ENCODE measurements at places on chromosomes 4 and X.

DNA sequence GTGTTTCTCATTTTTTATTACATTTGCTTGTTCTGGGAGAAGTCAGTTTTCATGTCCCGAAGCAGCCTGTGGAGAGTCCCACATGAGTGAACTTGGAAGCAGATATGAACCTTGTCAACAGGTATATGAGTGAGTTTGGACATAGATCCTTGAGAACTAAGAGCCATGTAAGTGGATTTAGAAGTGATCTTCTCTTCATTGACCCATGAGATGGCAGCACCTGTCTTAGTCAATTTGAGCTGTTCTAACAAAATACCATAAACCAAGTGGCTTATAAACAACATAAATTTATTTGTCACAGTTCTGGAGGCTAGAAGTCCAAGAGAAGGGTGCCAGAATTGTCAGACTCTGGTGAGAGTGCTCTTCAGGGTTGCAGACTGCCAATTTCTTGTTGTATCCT, 1043.8 kb downstream of the ADGRL3 start:
- H3K4me3 ChIP-seq = no peak overlapping the region
- H3K4me1 ChIP-seq = no peaks in the 10 kb centered on the region
- H3K27ac ChIP-seq = no peak overlapping the region
- DNase-seq = no peak
- no peaks in the 10 kb centered on the region for H3K27me3 ChIP-seq
- H3K36me3 ChIP-seq = no peaks in the 10 kb centered on the region

DNA sequence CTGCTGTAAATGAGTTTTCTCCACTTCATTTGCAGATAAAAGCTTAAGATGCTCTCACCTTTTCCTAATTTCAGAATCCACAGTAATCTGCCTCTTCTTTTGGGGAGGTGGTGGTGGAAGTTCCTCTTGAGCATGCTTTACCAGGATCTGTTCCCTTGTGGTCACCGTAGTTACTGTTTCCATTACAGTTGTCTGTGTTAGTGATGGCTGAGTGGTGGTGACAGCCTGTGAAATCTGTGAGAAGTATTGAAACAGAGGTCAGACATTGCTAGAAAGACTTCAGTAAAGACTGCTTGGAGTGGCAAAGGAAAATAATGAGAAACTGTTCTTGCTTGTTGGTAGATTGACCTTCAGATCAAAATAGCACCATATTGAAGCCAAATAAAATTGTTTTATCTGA, 666.2 kb downstream of the DMD start:
- H3K36me3 ChIP-seq = no peaks in the 10 kb centered on the region
- no peaks in the 10 kb centered on the region for H3K4me1 ChIP-seq
- no peak overlapping the region for H3K4me3 ChIP-seq
- no peak overlapping the region for H3K27ac ChIP-seq

GRCh38 chrX:110171442-110171841, 146.4 kb downstream of the AMMECR1 start:
- peaks cover 6% of the 10 kb centered on the region for H3K36me3 ChIP-seq
- no peak overlapping the region for H3K4me3 ChIP-seq
- H3K4me1 ChIP-seq = peaks cover 2% of the 10 kb centered on the region
- H3K27me3 ChIP-seq = no peaks in the 10 kb centered on the region
- no peak for DNase-seq
- H3K27ac ChIP-seq = no peak overlapping the region

DNA sequence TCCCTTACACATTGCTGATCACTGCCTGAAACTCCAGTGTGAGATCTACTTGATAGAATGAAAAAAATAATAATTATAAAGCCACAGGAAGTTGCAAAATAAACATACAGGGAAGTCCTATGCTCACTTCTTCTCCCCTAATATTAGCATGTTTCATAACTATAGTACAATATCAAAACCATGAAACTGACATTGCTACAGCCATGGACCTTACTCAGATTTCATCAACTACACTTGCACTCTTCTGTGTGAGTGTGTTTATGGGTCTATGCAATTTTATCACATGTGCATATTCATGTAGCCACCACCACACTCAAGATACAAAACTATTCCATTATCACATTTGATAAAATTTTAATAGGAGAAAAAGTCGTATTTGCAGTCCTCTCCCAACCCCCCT, 57.3 kb downstream of the SPINK2 start:
- H3K4me3 ChIP-seq = no peak overlapping the region
- H3K4me1 ChIP-seq = peaks cover 1% of the 10 kb centered on the region
- no peaks in the 10 kb centered on the region for H3K27me3 ChIP-seq
- H3K36me3 ChIP-seq = no peaks in the 10 kb centered on the region
- no peak for DNase-seq
- no peak overlapping the region for H3K27ac ChIP-seq

DNA sequence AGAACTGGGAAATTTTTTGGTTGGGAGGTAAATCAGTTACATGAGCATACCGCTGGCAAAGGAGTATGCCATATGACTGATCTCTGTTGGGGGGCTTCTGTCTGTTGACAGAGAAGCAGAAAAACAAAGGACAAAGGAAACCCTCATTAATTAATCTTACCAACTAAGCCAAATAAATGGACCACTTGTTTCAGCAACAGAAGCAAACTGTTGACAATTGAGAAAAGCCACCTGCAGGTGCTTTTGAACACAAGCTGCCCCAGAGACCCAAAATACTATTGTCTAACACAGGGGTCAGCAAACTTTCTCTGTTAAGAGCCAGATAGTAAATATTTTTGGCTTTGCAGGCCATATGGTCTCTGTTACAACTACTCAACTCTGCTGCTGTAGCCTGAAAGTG, 7.0 kb upstream of the FRYL start:
- H3K4me3 ChIP-seq = no peak overlapping the region
- H3K4me1 ChIP-seq = peaks cover 2% of the 10 kb centered on the region
- H3K27me3 ChIP-seq = no peaks in the 10 kb centered on the region
- no peak overlapping the region for H3K27ac ChIP-seq
- no peaks in the 10 kb centered on the region for H3K36me3 ChIP-seq

DNA sequence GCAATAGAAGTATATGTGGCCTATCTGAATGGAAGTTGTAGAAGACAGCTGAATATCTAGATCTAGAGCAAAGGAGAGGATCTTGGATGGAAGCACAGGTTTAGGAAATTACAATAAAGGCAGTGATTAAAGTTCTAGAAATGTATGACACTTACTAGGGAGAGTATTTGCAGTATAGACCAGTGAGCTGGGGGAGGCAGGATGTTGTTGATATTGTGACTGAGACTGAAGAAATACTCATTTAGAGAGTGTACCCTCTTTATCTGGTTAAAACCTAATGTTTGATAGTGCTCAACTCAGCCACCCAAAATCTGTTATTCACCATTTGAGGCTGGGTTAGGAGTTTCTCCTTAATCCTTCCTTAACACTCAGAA, 439.5 kb downstream of the GRXCR1 start:
- no peaks in the 10 kb centered on the region for H3K4me1 ChIP-seq
- no peak overlapping the region for H3K27ac ChIP-seq
- no peaks in the 10 kb centered on the region for H3K36me3 ChIP-seq
- H3K4me3 ChIP-seq = no peak overlapping the region
- no peak for DNase-seq

GRCh38 chr4:120263618-120264017, 197.0 kb upstream of the MAD2L1 start:
- H3K4me3 ChIP-seq = no peak overlapping the region
- no peak overlapping the region for H3K27ac ChIP-seq
- H3K36me3 ChIP-seq = no peaks in the 10 kb centered on the region
- H3K4me1 ChIP-seq = no peaks in the 10 kb centered on the region
- peaks cover 7% of the 10 kb centered on the region for H3K27me3 ChIP-seq
- DNase-seq = no peak

- no peak overlapping the region for H3K27ac ChIP-seq
- H3K36me3 ChIP-seq = no peaks in the 10 kb centered on the region
- H3K4me3 ChIP-seq = no peak overlapping the region
- peaks cover 2% of the 10 kb centered on the region for H3K27me3 ChIP-seq
- DNase-seq = no peak
- H3K4me1 ChIP-seq = no peaks in the 10 kb centered on the region
Observed at GRCh38 chrX:11499076-11500044, 166.4 kb downstream of the ARHGAP6 start.

GRCh38 chr4:6728320-6729029, 12.5 kb downstream of the BLOC1S4 start:
- no peak overlapping the region for H3K4me3 ChIP-seq
- no peak for DNase-seq
- H3K27me3 ChIP-seq = no peaks in the 10 kb centered on the region
- H3K36me3 ChIP-seq = no peaks in the 10 kb centered on the region
- peaks cover 9% of the 10 kb centered on the region for H3K4me1 ChIP-seq
- no peak overlapping the region for H3K27ac ChIP-seq

DNA sequence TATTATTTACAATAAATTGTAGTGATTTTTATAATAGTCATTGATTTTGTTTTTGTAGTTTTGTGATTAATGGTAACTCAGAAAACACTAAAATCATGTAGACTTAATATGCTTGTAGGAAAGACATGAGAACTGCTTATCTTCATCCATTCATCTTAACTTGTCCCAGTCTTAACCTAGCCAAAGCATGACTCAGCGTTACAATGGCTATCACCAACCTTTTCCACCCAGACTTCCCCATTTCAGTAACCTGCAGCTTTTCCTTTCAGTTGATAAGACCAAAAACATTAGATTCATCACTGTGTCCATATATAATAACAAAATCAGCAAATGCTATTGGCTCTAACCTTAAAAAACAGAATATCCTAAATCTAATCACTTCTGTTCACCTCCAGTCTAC, 106.2 kb upstream of the KLF8 start:
- H3K4me1 ChIP-seq = no peaks in the 10 kb centered on the region
- no peaks in the 10 kb centered on the region for H3K27me3 ChIP-seq
- peaks cover 3% of the 10 kb centered on the region for H3K36me3 ChIP-seq
- DNase-seq = no peak

- H3K27me3 ChIP-seq = no peaks in the 10 kb centered on the region
- H3K27ac ChIP-seq = no peak overlapping the region
- no peak overlapping the region for H3K4me3 ChIP-seq
- DNase-seq = no peak
Observed at GRCh38 chrX:31227250-31227649, 155.4 kb upstream of the FTHL17 start.

GRCh38 chr4:6150046-6150735, 50.2 kb downstream of the JAKMIP1 start:
- no peaks in the 10 kb centered on the region for H3K4me1 ChIP-seq
- no peak for DNase-seq
- H3K36me3 ChIP-seq = no peaks in the 10 kb centered on the region
- peaks cover 9% of the 10 kb centered on the region for H3K27me3 ChIP-seq
- H3K4me3 ChIP-seq = no peak overlapping the region
- no peak overlapping the region for H3K27ac ChIP-seq

DNA sequence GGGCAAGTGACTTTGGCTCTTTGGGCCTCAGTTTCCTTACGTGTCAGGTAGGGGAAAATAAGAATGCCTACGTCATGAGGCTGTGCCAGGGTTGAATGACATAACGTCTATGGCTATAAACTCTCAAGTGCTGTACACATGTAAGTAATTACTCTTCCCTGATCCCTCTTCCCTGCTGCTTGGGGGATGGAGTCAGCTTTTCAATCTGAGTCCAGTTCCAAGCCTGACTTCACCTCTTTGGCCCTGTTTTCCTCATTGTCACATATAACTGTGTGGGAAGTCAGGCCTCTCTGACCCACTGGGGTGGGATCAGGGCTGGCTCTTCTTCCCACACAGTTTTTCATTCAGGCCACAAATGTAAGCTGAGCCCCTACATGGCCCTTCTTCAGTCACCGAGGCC, 11.4 kb upstream of the CITED1 start:
- H3K36me3 ChIP-seq = no peaks in the 10 kb centered on the region
- H3K4me3 ChIP-seq = no peak overlapping the region

GRCh38 chrX:3540105-3540504, 173.3 kb downstream of the PRKX start:
- no peaks in the 10 kb centered on the region for H3K36me3 ChIP-seq
- H3K4me1 ChIP-seq = no peaks in the 10 kb centered on the region
- no peak overlapping the region for H3K27ac ChIP-seq
- H3K4me3 ChIP-seq = no peak overlapping the region

DNA sequence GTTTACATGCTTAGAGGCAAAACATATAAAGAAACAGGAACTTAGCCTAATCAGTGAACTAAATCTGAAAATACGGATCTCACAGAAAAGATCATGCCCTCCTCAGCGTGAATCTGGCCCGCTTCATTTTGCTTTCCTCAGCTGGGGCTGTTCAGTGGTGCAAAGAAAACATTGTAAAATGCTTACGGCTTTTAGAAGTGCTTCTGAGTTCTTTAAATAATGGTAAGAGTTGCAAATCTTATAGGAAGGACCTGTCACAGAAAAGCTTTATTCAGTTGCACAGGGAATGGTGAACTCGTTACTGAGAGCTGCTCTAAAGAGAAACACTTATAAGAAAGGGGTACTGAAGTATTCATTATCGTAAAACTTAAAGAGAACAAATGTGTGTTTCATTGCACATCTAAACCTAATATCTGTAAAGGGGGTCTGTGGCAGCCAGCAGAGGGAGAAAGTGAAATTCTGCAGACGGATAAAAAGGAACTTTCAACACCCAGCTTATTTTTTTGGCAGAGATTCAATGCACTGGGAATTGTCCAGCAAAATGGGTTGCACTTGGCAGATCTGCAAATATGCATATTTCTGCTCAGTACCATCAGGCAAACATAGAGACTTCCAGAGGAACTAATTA, 139.2 kb upstream of the ANK2 start:
- no peak overlapping the region for H3K27ac ChIP-seq
- H3K36me3 ChIP-seq = no peaks in the 10 kb centered on the region
- H3K4me1 ChIP-seq = peaks cover 7% of the 10 kb centered on the region
- DNase-seq = no peak

DNA sequence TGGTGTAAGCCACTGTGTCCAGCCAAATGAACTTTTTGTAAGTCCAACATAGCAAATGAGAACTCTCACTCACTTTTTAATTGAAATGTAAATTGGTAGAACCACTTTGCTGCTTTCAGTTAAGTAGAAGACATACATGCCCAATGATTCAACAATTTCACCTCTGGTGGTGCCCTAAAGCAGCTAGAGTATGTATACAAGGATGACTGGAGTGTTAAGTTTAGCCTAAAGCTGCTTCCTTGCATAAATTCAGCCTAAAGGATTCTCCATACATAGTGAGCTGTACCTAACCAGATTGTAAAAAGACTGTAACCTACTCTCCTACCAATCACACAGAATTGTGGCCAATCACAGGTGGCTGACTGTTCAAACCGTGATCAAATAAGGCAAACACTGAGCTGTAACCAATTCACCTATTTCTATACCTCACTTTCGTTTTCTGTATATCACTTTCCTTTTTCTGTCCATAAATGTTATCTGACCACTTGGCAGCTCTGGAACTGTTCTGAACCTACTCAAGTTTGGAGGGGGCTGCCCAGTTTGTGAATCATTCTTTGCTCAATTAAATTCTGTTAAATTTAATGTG, 39.9 kb downstream of the PDS5A start:
- no peak for DNase-seq
- H3K27me3 ChIP-seq = no peaks in the 10 kb centered on the region
- peaks cover 17% of the 10 kb centered on the region for H3K36me3 ChIP-seq
- peaks cover 62% of the 10 kb centered on the region for H3K4me1 ChIP-seq
- H3K27ac ChIP-seq = peak overlapping the region; percentile 72

DNA sequence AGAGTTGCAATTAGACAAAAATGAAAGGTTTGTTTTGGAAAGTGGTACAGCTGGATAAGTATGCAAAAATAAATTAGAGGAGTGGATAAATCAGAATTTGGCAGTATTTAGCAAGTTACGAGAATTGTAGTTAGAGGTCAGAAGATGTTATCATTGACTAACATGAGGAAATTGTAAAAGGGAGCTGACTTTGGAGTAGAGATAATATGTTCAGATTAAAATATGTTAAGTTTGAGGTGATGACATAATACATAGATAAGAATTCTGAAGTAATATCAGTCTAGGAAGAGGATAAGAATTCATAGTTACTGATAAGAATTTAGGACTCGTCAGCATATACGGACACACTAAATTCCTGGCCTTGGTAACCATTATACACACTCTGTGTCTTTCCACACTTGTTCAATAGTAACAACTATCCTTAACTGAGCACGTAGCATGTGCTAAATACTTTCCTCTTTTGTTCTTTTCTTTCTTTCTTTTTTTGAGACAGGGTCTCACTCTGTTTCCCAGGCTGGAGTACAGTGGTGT, 4.1 kb upstream of the EPGN start:
- H3K4me3 ChIP-seq = no peak overlapping the region
- peaks cover 9% of the 10 kb centered on the region for H3K4me1 ChIP-seq
- no peaks in the 10 kb centered on the region for H3K36me3 ChIP-seq
- H3K27ac ChIP-seq = no peak overlapping the region

All from activated naive CD4-positive, alpha-beta T cell treated with anti-CD3 and anti-CD28 coated beads for 36 hours (primary cell).